Myometrial cell (primary cell): ENCODE measurements at places on chromosomes 3 and 15. TPM values are rescaled to one million over a fixed set of nuclear protein-coding genes. Genes with fewer than 3 reads are reported as not detected.

Gene PCSK6
- not detected in 2 replicates for total RNA-seq

Gene GOLGA6D
- not detected in 2 replicates for total RNA-seq

Gene ROPN1B
- not detected in 2 replicates for total RNA-seq

Gene CNTN6
- not detected in 2 replicates for total RNA-seq

Gene CCR3
- not detected in 2 replicates for total RNA-seq

Gene FLNB
- total RNA-seq = 189 and 195 TPM in 2 replicates

Gene SCAMP5
- 2.0 and 5.5 TPM in 2 replicates for total RNA-seq

Gene CHSY1
- 25.1 and 26.4 TPM in 2 replicates for total RNA-seq

Gene GCNT3
- not detected in 2 replicates for total RNA-seq

Gene TERC
- 266 and 343 TPM in 2 replicates for total RNA-seq

Gene OR5K1
- total RNA-seq = not detected in 2 replicates

Gene SPINT1
- total RNA-seq = 8.4 and 9.0 TPM in 2 replicates

Gene KBTBD13
- not detected in 2 replicates for total RNA-seq

Gene RLBP1
- total RNA-seq = not detected in 2 replicates

Gene RTP3
- not detected in 2 replicates for total RNA-seq

Gene PPCDC
- total RNA-seq = 15.9 and 23.7 TPM in 2 replicates

Gene IQCF5
- not detected in 2 replicates for total RNA-seq

Gene MUC20
- total RNA-seq = 1.7 TPM in 1 of 2 replicates, not detected in the other

Gene ICE2
- 6.9 and 21.3 TPM in 2 replicates for total RNA-seq

Gene USP13
- 10.3 and 15.9 TPM in 2 replicates for total RNA-seq

Gene SHC4
- total RNA-seq = 1.9 and 2.9 TPM in 2 replicates

Gene MUC13
- not detected in 2 replicates for total RNA-seq

Gene COL6A5
- not detected in 2 replicates for total RNA-seq

Gene EPHB3
- total RNA-seq = 1.4 and 2.1 TPM in 2 replicates

Gene ZNF35
- total RNA-seq = 5.7 and 9.5 TPM in 2 replicates

Gene DUOXA2
- total RNA-seq = not detected in 2 replicates

Gene CCDC39
- total RNA-seq = not detected in 2 replicates

Gene FMN1
- 1.2 TPM in 2 replicates for total RNA-seq

Gene ST8SIA2
- not detected in 2 replicates for total RNA-seq

Gene ATP8B4
- total RNA-seq = 2.6 and 4.4 TPM in 2 replicates

Gene RAB11A
- total RNA-seq = 233 and 255 TPM in 2 replicates

Gene SCAP
- total RNA-seq = 52.6 and 68.0 TPM in 2 replicates

Gene FOXB1
- total RNA-seq = not detected in 2 replicates

Gene TRPM7
- total RNA-seq = 18.2 and 19.3 TPM in 2 replicates

Gene CADPS
- total RNA-seq = under 0.01 and 0.71 TPM in 2 replicates

Gene ITIH3
- not detected in 2 replicates for total RNA-seq
